ENCODE measurements at places on chromosomes 7 and 10. TPM values are rescaled to one million over a fixed set of nuclear protein-coding genes. Genes with fewer than 3 reads are reported as not detected.

DNA sequence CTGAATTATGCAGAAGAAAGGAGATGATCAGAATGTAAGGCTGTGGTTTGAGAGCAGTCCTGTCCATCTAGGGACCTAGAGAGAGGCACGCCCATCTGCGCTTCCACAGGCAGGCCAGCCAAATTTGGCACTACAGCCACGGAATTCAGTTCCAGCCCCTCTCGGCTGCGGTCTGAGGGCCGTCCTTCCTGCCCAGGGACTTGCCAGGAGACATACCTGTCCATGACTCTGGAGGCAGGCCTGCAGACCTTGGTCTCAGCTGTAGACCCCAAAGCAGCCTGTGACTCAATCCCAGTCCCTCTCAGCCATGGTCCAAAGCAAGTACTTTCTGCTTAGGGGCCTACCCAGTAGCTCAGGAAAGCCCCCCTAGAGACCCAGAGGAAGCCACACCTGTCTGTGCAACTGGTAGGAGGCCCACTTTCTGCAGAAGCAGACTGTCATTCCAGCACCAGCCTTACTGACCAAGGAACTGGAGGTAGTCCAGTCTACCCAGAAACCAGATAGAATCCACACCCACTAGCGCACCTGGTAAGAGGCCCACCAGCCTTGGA, 720.9 kb downstream of the PARD3 start:
- DNase-seq, result no peak

The MINPP1 gene
- total RNA-seq, result 36.2 TPM

GRCh38 chr10:99170116-99170675, 65.5 kb downstream of the HPSE2 start:
- DNase-seq, result no peak

The TMEM270 gene
- total RNA-seq, result not detected

The ADGRA1 gene
- not detected for total RNA-seq

The FBXO24 gene
- 0.74 TPM for total RNA-seq

DNA sequence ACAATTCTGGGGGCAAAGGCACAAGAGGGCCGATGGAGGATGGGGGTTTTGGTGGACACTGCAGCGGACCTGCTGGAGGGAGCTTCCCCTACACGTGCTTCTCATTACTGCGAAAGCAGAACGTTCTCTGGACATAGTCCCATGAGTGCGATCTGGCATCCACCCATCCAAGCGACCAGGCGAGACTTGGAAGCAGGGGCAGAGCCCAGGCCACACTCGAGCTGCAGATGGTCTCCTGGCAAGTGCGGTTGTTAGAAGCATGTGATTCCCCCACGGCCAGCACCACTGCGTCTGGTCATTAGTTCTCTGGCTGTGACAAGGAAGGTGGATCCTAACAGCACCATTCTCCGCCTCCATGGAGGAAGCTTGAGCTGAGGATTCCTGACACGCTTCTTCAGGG, 118.4 kb upstream of the TCERG1L start:
- no peak for DNase-seq
